ENCODE measurements at places on chromosomes 7 and 10. TPM values are rescaled to one million over a fixed set of nuclear protein-coding genes. Genes with fewer than 3 reads are reported as not detected.

DNA sequence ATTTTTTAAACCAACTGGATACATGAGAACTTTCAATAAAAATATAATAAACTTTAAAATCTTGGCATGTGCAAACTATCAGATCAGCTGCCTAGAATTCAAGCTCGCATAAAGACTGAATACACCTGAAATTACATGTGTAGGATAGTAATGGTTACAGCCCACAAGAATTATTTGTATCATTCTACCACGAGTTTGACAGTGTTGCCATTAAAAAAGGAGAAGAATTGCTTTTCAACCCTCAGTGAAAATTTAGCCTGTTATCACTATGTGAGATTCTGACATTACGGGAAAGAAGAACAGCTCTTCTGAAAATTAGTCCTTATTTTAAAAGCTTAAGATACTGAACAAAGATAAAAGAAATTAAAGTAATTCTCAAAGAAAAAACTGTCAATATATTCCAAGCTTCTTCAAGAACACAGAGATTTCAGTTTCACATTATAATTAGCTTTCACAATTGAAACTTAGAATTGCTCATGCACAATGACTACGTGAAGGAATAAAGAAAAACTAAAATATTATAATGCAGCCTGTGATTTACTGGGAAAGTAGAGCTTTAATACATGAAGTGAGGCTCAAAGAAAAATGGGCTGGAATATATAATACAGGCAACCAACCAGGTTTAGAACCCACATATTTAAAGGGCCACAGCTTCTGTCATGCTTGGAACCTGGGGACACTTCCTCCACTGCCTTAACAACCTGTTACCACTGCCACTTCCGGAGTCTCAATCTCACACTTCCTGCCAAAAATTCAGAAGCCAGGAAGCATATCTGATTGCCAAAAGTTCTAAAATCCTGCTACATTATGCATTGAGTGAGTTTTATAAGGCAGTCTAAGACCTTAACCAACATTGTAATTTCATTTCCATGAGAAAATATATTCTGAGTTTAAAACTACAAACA, 23.2 kb downstream of the TPK1 start:
- no peak for DNase-seq

DNA sequence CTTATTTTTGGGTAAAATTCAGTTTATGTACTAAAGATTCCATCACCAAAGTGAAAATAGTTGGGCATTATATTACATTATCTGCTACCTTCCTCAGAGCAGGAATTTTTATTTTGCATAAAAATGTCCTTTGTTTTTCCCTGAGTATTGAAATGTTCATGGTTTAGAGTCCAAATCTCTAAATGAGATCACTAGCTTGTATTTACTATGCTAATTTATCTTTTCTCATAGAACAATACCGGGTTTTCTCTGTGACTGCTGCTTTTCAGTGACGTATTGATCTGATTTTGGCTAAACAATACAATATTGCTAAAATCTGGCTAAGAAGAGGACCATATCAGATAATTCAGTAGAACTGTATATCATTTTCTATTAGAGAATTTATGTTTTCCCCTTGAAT, 89.6 kb upstream of the TEX47 start:
- DNase-seq = no peak

Gene CSGALNACT2
- 39.5 TPM for total RNA-seq

DNA sequence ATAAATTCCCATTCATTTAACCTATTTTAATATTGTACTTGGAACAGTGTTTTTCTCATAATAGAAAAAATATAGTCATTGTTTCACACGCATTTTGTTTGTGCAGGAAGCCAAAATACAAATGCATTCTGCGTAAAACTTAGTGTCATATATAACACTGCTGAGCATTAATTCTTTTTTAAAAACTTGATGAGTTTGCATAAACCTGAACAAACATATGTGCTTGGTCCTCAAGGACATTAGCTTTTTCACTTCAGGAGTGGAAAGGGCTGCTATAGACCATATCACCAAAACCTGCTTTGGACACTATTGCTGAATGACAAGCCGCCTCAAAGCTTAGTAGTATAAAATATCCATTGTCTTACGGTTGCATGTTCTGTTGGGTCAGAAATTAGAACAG, 101.6 kb upstream of the PRR15 start:
- no peak for DNase-seq

GRCh38 chr10:49620286-49620810, 6.5 kb downstream of the CHAT start:
- DNase-seq = peak; percentile 7
